ENCODE measurements at places on chromosomes 4 and X. TPM values are rescaled to one million over a fixed set of nuclear protein-coding genes. Genes with fewer than 3 reads are reported as not detected.

Gene FGB
- total RNA-seq = 1.8 TPM

Gene RIPPLY1
- not detected for total RNA-seq

Gene PAGE4
- total RNA-seq = not detected

Gene SH3D19
- 109 TPM for total RNA-seq

Gene H2BW2
- not detected for total RNA-seq
